Head of caudate nucleus (tissue), 42 donors: ENCODE measurements at places on chromosomes 5 and 9.

- no peak for DNase-seq
Observed at GRCh38 chr5:54829102-54829501, 156.3 kb downstream of the ESM1 start.

DNA sequence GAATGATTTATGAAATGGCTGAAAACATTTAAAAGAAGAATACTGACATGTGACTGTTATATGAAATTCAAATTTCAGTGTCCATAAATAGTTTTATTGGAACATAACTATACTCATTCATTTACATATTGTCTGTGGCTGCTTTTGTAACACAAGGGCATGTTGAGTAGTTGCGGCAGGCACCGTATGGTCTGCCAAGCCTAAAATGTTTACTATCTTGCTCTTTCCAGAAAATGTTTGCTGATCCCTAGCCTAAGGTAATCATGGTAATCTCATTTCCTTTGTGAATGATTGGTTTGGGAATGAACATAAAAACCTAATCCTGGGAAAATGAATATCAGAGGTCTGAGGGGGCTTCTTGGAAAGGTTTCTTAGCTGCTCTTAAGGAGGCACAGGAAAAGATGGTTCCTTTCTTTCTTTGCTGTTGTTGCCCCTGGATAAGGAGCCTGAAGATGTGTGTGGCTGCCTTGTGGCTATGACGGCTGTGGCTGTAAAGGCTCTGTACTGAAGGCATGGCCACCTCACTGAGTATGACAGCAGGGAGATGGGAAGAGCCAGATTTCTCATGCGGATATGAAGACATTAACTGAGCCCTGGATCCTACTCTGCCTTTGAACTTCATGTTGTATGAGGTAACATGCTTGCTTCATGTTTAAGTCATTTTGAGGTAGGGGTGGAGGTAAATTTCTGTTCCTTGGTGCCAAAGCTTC is 419.4 kb upstream of the CLINT1 start:
- no peak for DNase-seq

DNA sequence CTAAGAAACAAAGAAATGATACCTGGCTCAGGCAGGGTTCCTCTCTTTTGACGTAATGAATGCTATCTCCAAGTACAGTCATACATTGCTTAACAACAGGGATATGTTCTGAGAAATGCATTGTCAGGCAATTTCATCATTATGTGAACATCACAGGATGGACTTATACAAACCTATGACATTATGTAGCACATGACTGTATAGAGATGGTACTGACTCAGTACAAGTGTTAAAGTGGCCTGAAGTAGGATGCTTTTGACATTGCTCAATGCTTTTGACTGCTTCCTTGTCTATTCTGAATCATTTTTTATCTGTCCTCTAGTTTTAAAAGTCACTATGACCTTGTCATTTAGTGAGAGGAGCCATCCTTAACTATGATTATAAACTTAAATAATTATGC is 147.6 kb downstream of the NR2F1-AS1 start:
- DNase-seq = no peak

GRCh38 chr9:31084350-31084749 is 1300.1 kb upstream of the ACO1 start:
- peak; percentile 7 for DNase-seq

DNA sequence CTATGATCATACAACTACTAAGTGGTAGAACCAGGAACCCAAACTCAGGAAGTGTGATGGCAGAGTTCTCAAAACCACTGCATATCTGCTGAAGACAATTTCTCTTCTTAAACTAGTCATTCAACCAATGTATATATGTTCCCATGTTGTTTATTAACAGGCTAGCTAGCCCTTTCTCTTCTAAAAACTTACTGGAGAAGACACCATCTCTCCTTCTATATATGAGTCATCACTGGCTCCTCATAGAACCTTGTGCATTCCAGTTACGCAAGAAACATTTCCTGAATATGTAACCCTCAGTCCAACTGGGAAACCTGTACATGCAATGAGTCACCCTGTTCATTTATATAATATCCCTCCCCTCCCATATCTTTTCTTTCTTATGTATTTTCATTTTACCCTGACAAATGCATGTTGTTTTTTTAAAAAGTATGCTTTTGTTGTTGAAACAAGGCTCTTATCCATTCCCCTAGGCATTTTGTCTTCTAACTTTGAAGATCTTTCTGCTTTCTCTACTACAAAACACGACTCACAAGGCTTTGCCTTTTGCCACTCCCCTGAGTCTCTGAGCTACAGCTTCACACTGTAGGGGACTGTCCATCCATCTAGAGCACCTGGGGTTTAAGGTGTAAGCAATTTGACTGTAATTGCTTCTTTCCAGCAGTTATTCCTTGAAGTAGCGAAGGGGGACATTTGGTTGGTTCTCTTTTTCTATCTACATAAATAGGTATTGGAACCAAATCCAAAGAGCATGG is 119.5 kb downstream of the ANXA1 start:
- DNase-seq = no peak

DNA sequence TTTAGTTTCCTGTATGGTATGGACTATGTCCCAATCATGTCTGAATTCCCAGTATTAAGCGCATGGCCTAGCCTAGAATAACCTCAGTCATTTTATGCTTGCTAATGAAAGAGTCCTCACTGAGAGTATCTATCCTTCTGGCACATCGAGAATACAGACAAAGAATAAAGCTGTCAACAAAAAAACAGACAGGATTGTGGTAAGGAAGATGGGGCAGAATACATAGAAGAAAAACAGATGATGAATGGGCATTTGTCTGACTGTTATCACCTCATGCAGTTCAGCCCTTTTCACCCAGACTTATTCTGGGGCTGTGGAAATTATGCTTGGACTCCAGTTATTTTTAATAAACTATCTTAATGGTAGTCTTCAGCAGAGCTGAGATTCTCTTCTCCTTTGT is 363.8 kb upstream of the TNC start:
- no peak for DNase-seq

DNA sequence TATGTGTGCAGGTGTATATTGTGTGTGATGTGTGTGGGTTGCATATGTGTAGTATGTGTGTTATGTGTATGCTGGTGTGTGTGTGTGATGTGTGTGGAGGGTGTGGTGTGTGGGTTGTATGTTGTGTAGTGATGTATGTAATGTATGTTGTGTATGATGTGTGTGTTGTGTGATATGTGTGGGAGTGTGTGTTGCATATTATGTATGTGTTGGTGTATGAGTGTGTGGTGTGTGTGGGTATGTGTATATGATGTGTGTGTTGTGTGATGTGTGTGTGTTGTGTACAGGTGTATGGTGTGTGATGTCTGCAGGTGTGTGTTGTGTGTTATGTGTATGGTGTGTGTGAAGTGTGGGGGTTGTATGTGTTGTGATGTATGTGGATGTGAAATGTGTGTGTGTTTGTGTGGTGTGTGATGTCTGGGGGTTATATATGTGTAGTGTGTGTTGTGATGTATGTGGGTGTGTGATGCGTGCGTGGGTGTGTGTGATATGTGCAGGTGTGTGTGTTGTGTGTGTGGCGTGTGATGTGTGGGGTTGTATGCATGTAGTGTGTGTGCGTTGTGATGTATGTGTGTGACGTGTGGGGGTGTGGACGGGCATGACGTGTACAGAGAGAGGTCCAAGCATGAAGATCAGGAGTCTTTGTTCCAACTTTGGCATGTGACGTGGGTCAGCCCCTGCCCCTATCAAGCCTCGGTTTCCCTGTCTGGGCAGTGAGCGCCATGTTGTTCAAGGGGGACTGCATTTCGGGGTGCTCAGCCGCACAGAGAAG is 8.5 kb upstream of the CRB2 start:
- no peak for DNase-seq

- DNase-seq = no peak
Observed at GRCh38 chr5:62828742-62829603, 250.4 kb downstream of the LRRC70 start.

DNA sequence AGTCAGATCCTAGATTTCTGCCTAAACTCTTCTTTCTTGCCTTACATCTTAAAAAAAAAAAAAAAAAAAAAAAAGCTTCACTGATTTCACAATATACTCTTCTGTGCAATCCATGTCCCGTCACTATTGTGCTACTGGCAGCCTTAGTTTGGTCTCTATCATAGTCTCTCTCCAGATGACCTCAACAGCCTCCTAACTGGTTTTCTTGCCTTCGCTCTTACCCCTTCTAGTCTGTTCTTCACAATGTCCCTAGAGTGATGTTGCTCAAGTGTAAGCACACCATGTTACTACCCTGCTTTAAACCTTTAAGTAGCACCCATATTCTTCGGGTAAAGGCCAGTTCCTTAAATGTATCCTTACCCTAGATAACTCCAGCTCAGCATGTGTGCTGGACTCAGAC is 25.8 kb downstream of the CD180 start:
- no peak for DNase-seq

DNA sequence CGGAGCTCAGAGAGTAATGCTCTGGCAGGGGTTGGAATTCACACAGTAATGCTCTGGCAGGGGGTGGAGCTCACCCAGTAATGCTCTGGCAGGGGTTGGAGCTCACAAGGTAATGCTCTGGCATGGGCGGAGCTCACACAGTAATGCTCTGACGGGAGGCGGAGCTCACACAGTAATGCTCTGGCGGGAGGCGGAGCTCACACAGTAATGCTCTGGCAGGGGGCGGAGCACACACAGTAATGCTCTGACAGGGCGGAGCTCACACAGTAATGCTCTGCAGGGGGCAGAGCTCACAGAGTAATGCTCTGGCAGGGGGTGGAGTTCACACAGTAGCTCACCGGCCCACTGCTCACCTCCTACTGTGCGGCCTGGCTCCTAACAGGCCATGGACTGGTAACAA is 47.2 kb upstream of the LPCAT1 start:
- no peak for DNase-seq

- DNase-seq = peak; percentile 10
Observed at GRCh38 chr9:22307013-22307711, 139.5 kb upstream of the DMRTA1 start.

DNA sequence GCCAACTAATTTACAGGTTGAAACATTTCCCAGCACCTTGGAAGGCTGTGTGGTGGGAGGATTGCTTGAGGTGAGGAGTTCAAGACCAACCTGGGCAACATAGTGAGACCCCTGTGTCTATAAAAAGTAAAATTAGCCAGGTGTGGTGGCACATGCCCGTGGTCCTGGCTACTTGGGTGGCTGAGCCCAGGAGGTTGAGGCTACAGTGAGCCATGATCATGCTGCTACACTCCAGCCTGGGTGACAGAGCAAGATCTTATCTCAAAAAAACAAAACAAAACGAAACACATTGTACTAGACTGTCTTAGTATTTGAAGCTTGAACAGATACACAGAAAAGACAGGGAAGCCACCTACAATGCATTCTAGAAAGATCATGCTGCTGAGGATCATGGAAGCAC is 2.8 kb upstream of the HSDL2 start:
- no peak for DNase-seq

GRCh38 chr5:79829260-79829659 is 139.6 kb downstream of the CMYA5 start:
- DNase-seq = no peak
